ENCODE measurements at places on chromosomes 7 and 10.
A peak's percentile ranks its signal among the peaks of the same experiment; 100 is the strongest.

- no peak for DNase-seq
Measured at GRCh38 chr7:121797657-121798452, 75.1 kb upstream of the PTPRZ1 start.

DNA sequence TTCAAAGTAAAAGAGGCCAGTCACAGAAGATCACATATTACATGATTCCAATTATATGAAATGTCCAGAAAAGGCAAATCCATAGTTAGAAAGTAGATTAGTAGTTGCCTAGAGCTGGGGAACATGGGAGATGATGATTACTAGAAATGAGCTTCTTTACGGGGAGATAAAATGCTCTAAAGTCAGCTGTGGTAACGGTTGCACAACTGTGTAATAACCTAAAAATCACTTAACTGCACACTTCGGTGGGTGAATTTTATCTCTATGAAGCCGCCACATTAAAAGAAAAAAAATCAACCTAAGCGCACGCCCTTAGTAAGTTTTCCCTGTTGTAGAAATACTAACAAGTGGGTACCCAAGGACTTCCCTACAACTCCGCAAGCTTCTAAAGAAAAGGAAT is 15.9 kb downstream of the XRCC2 start:
- DNase-seq: no peak

GRCh38 chr7:37212051-37212450 is 236.6 kb downstream of the ELMO1 start:
- DNase-seq: no peak

- no peak for DNase-seq
Measured at GRCh38 chr10:105185161-105185560, 544.1 kb downstream of the SORCS3 start.

DNA sequence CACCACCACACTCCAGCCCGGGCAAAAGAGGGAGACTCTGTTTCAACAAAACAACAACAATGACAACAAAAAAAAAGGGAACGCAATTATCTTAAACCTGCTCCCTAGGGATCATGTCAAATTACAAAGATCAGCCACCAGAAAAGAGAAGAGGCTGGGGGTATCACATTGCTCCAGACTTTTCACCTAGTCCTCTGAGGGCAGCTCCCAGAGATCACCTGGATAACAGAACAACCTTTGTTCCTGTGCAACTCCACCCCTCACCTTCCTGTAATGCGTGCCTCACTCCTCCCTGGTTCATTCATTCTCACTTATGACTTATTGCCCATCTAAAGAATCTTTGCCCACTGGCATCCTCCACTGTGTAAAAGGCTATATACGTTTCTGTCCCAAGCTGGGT is 31.8 kb downstream of the SVOPL start:
- no peak for DNase-seq

DNA sequence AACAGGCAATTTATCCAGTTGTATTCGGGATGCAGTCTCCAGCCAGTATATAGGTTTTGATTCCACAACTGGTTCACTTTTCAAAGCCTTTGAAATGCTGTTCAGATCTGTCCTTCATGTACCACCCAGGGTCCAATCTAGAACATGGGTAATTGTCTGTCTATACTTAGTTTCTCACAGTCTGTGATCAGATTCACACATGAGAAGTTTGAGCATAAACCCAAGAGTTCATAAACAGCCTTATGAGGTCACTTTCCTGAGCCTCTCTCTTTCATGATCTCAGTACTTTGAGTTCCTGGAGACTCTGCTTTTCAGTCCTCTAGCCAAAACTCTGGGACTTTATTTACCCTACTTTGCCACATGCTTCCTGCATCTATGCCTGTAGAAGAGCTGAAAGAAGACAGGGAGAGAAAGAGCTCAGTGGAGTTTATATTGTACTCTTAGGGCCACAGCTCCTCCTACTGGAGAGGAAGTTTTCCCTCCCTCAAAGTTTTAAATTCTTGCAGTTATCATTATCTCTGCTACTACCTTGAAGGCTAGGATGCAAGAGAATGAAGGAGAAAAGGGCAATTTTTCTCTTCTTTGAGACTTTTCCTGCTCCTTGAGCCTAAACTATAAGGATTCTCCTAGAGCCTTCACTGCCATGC is 172.0 kb downstream of the ZEB1 start:
- no peak for DNase-seq

GRCh38 chr10:11144626-11145494 is 127.2 kb downstream of the CELF2 start:
- no peak for DNase-seq

DNA sequence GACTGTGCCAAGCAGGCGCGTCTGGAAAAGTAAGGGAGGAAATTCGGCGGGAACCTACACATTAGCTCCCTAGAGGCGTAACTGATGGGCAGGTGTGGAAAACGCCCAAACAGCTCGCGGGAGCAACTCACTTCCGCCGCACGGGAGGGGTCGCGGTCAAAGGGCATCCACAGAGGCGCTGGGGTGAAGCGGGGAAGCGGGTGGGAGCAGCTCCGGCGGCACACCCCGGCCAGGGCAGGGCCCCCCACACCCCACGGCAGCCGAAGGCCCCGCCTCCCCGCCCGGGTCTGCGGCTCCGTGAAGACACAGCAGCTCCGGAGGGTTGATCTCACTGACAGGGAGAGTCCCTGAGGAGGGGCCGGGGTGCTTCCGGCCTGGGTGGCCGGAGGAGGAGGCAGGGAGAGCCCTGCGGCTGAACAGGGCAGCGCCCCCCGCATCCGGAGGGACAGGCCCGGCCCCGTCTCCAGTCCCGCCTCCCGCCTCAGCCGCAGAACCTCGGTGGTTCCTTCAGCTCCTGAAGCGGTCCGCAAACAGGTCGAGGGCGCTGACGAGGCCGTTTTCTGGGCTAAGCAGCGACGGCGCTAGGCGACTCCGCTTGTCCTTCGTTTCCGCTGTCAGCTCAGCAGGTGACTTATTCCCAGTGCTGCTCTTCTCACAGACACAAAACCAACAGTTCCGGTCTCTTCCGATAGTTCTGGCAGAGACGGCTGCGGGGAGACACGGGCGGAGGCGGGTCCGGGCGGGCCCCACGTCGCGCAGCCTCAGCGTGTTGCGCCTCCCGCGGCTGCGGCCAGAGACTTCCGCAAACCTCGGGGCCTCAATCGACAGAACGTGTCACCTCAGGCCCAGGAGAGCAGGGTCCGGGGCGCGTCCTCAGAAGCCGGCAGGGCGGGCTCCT is 276.1 kb downstream of the DNAJB6 start:
- peak; percentile 36 for DNase-seq

DNA sequence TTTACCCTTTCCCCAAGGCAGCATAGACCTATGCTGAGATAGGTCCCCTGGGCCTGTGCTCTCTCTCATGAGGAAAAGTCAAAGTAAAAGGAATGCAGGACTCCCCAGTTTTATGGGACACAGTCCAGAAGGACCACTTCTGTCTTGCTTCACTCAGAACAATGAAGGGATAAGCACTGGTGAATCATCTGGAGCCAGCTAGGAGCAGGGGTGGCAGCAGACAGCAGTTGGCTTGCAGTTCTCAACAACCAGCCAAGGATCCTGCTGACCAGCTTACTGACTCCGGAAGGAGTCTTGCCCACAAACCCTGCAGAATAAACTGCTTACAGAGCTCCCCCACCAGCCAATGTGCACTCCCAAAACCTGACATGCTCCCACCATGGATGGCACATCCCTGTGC is 152.1 kb upstream of the GHITM start:
- no peak for DNase-seq

DNA sequence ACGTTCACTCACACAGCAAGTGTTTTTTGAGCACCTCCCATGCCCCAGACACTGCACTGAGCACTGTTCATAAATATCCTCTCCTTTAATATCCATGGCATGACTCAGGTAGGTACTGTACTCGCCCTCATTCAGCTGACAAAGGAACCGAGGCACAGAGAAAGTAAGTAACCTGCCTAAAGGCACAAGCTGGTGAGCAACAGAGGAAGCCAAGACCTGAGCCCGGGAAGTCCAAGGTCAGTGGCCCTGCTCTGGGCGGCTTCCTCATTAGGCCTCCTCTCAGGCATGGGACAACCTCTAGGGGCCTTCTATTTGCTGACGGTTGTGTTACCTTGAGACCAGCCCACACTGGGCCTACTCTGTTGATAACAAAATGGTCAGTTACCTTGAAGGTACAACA is 45.1 kb upstream of the EZH2 start:
- DNase-seq: no peak

- peak; percentile 48 for DNase-seq
Measured at GRCh38 chr7:80324032-80324431, 187.8 kb downstream of the GNAT3 start.

DNA sequence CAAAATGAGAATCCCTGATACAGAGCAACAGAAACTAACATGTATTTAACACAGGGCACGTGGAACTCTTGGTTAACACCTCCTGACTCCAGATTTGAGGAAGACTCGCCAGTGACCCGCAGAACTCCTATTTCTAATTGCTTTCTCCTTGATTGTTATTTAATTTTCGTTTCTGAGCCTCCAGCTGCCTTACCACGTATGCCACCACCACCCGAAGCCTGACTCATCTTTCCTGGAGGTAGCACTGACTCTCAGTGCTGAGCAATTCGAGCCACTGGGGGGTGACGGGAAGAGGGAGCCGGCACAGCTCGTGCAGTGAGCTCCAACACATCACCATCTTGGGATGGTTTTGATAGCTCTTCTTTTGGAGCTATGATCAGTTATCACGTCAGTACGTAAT is 273.9 kb upstream of the MGMT start:
- no peak for DNase-seq

DNA sequence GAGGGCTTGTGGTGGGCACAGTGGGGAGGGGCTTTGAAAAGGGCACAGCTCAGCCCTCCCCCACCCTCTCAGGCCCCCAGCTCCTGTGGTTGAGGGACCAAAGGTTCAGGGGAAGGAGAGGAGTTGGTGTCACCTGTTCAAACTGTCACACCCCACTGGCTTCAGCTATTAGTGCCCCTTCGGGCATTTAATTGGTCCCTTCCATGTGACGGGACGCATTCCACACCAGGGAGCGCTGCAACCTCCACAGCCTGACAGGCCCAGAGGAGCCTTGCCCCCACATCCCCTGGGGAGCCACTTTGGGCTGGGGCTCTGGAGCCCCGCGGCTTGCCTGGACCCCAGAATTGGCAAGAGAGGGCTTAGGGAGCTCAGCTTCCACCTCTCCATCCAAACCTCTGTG is 75.7 kb downstream of the C10orf105 start:
- DNase-seq: no peak

Measured in mucosa of gallbladder (tissue), 1 donor.